ENCODE measurements at places on chromosomes 16 and 17.

DNA sequence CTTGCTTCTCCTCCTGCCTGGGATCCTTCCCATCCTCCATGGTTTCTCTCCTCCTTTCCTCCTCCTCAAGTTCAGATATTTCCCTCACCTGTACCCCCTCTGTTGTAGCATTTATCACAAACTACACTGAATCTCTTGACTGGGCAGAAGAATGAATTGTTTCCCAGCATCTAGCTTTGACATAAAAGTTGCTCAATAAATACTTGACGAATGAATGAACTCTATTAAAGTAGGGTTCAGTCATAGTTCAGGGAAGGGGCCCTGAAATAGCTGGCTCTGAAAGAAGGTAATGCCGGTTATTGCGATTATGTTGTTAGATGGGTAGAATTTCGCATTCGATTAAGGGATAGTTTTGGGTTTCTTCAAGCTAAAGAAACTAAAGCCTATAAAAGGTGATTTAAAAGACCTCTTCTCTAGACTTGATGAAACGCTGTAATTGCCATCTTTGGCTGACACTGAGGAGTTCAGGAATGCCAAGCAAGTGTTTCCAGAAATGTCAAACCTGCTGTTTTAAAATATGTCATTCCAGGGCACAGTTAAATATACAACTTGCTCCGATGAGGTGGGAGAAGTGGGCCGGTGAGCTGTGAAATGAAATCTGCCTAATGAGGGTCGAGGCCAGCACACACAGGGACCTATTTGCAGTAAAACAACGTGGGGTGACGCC, 1.0 kb upstream of the CPD start:
- peaks cover 15% of the 10 kb centered on the region for H3K36me3 ChIP-seq
- H3K27ac ChIP-seq = peak overlapping the region; percentile 91
- H3K27me3 ChIP-seq = no peaks in the 10 kb centered on the region
- peak overlapping the region; percentile 88 for H3K4me3 ChIP-seq
- no peak for DNase-seq

DNA sequence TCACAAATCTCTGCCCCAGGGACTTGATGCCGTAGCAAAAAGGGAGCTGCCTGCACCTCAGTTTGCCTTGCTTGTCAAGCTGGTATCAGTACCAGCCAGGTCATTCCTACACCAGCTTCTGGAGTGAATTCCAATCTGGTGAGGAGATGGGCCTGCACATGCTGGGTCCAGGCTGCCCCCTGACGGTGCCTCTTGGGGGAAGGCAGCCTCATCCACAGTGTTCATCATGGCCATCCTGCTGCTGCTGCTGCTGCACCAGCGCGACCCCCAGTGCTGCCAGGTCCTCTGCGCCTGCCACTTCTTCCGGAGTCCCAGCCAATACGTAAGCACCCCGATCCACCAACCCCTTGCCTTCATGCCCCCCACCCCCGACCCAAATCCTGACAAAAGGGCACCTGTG, 8.3 kb downstream of the MRPL27 start:
- H3K27ac ChIP-seq = no peak overlapping the region
- no peak for DNase-seq
- peaks cover 9% of the 10 kb centered on the region for H3K4me1 ChIP-seq
- peaks cover 15% of the 10 kb centered on the region for H3K36me3 ChIP-seq

- H3K27me3 ChIP-seq = no peaks in the 10 kb centered on the region
- H3K4me3 ChIP-seq = no peak overlapping the region
- H3K4me1 ChIP-seq = peaks cover 30% of the 10 kb centered on the region
- no peaks in the 10 kb centered on the region for H3K36me3 ChIP-seq
- DNase-seq = no peak
Measured at GRCh38 chr17:66540131-66540781, 237.8 kb downstream of the PRKCA start.

- peaks cover 24% of the 10 kb centered on the region for H3K36me3 ChIP-seq
- H3K4me1 ChIP-seq = peaks cover 12% of the 10 kb centered on the region
- no peak overlapping the region for H3K4me3 ChIP-seq
- no peak overlapping the region for H3K27ac ChIP-seq
Measured at GRCh38 chr17:75995385-75995925, 5.2 kb upstream of the CDK3 start.

- H3K4me1 ChIP-seq = peaks cover 87% of the 10 kb centered on the region
- H3K36me3 ChIP-seq = peaks cover 23% of the 10 kb centered on the region
- peak overlapping the region; percentile 90 for H3K4me3 ChIP-seq
- no peaks in the 10 kb centered on the region for H3K27me3 ChIP-seq
Measured at GRCh38 chr16:50273888-50274325, 7.6 kb downstream of the ADCY7 start.

- H3K27ac ChIP-seq = no peak overlapping the region
- no peak overlapping the region for H3K4me3 ChIP-seq
- no peaks in the 10 kb centered on the region for H3K4me1 ChIP-seq
Measured at GRCh38 chr17:59427425-59427921, 96.0 kb downstream of the YPEL2 start.

DNA sequence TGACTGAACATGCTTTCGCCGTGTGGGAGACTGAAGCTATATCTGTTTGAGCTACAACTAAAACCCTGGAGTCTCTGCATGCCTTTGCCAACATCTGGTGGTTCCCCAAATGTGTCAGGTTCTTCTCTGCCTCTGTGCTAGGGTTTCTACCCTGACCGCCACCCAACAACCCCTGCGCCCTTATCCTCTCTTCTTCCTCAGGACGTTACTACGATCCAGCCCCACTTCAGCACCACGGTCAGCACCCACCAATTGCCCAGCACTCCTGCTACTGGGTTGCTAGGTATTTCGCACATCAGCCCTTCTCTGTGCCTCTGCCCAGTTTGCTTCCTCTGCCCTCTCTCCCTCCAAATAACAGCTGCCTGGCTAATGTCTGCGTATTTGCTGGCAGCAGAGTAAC, 106.3 kb upstream of the HSBP1 start:
- DNase-seq = no peak
- no peak overlapping the region for H3K27ac ChIP-seq
- H3K36me3 ChIP-seq = no peaks in the 10 kb centered on the region
- H3K4me3 ChIP-seq = no peak overlapping the region
- no peaks in the 10 kb centered on the region for H3K4me1 ChIP-seq

DNA sequence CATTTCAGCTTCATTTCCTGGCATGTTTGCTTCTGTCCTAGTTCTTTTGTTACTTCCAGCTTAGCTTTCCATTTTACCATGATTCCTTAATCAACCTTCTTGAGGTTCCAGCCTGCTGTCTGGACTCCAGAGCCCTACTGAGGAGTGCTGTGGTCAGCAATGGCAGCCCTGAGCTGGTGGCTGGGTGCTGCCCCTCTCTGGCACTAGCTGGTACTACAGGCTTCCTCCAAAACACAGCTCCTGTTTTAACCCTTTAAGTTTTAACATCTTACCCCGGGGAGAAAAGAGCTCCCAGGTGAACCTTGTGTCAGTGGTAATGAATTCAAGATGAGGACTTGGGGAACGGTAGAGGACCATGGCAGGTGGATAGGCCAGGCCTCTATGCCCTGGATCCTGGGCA, 395.5 kb downstream of the TMEM114 start:
- no peak overlapping the region for H3K27ac ChIP-seq
- H3K4me1 ChIP-seq = no peaks in the 10 kb centered on the region
- no peaks in the 10 kb centered on the region for H3K27me3 ChIP-seq
- no peak overlapping the region for H3K4me3 ChIP-seq
- H3K36me3 ChIP-seq = no peaks in the 10 kb centered on the region

DNA sequence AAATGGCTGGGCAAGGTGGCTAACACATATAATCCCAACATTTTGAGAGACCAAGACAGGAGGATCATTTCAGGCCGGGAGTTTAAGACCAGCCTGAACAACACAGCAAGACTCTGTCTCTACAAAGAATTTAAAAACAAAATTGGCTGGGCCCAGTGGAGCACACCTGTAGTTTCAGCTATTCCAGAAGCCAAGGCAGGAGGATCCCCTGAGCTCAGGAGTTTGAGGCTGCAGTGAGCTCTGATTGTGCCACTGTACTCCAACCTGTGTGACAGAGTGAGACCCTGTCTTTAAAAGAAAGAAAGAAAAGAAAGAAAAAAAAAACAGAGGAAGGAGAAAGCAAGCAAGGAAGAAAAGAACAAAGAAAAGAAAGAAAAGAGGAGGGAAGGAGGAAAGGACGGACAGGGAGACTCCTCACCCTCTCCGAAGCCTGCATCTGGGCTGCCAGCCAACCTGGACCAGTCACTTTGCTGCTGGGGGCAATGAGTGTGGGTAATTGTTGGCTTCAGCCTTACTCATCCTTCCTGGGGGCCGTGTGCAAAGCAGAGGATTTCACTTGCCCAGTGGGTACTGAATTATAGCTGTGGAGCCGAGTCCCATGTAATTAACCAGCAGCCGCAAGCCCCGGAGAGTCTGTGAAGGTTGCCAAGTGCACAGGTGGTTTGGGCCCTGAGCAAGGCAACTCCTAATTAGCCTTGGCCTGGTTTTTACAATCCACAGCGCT, 6.7 kb upstream of the MT4 start:
- no peaks in the 10 kb centered on the region for H3K4me1 ChIP-seq
- H3K36me3 ChIP-seq = no peaks in the 10 kb centered on the region
- H3K27ac ChIP-seq = no peak overlapping the region
